ENCODE measurements at places on chromosomes 1 and 21. TPM values are rescaled to one million over a fixed set of nuclear protein-coding genes. Genes with fewer than 3 reads are reported as not detected.
A peak's percentile ranks its signal among the peaks of the same experiment; 100 is the strongest.

Gene NBPF26
- total RNA-seq = 29.3 TPM

DNA sequence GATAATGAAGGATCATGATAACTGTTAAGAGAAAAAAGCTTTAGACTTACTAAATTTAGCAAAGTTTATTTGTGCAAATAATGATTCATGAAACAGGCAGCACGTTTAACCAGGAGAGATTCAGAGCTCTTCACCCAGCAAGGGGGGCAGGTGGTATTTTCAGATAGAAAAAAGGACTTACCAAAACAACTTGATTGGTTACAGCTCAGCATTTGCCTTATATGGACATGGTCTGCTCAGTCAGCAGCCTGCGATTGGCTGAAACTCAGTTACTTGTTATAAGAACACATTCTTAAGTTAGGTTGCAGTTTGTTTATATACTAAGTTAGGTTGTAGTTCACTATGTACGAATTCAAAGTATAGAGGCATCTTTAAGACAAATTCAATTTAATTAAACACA lies 165.6 kb downstream of the DUSP10 start:
- no peaks in the 10 kb centered on the region for H3K4me1 ChIP-seq
- H3K27ac ChIP-seq = no peak overlapping the region
- H3K4me3 ChIP-seq = no peak overlapping the region
- no peak for DNase-seq
- H3K27me3 ChIP-seq = no peaks in the 10 kb centered on the region

- H3K27ac ChIP-seq = no peak overlapping the region
- no peaks in the 10 kb centered on the region for H3K27me3 ChIP-seq
- H3K36me3 ChIP-seq = no peaks in the 10 kb centered on the region
Observed at GRCh38 chr1:234235434-234235881, 137.8 kb upstream of the COA6 start.

Gene PCNX2
- total RNA-seq = 26.0 TPM

DNA sequence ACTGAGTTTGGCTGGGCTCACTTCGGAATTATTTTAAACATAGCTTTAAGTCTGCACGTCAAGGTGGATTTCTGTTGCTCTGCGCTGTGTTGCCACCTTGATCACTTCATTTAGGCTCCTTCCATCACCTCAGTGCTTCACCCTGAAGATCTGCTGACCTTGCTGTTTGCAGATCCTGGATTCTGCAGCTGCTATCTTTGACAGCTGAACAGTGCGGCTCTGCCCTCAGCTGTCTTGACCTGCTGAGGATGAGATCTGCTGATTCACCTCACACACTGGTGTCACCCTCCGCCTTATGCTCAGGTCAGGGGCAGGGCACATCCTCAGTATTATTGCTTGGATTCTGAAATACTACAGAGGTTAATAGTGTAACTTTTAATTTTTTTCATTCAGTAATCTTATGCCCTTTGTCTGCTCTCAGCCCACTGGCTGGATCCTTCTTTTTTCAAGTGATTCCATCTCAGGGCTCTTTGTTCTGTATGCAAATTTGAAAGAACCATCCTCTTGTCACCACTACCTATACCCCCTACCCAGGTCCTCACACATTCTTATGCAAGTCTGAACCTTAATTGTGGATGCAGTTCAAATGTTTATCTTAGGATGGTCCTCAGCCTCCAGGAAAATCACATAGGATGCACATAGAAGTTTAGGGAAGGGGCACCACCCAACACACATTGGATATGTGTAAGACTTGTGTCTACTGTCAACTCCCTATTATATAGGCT lies 364.0 kb downstream of the OLFM3 start:
- no peak overlapping the region for H3K27ac ChIP-seq
- H3K4me3 ChIP-seq = no peak overlapping the region
- no peaks in the 10 kb centered on the region for H3K27me3 ChIP-seq

DNA sequence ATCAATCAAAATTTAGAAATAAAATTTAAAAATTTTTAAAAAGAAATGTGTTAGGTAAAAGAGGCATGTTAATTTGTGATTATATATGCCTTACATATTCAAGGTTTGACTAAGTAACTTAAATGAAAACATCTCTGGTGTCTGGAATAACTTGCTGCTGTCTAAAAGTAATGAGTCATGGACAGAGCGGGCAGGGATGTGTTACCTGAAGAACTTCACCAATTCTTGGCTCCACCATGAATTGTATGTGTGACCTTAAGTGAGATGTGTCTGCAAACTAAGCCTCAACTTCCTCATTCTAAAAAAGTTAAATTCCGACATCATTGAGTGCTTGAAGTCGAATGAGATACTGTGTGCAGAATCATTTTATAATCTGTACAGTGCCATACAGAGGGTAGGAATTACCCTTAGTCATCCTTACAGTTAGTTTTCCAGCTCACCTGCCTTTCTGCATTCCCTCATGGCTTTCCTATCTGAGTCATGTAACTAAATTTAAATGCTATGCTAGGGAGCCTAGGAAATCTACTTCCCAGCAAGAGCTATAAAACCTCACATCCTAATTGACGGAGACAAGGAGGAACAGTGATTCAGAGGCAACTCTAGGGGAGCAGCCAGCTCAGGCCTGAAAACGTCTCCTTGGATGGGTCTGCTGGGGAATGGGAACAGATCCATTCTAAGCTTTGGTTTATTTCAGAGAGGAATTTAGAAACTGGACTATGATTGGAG lies 100.7 kb upstream of the TSPAN2 start:
- H3K4me1 ChIP-seq = peaks cover 5% of the 10 kb centered on the region
- H3K27me3 ChIP-seq = no peaks in the 10 kb centered on the region
- H3K27ac ChIP-seq = no peak overlapping the region
- DNase-seq = peak; percentile 34
- H3K36me3 ChIP-seq = no peaks in the 10 kb centered on the region

Gene SOX13
- 33.5 TPM for total RNA-seq

- DNase-seq = no peak
- no peaks in the 10 kb centered on the region for H3K27me3 ChIP-seq
- H3K4me3 ChIP-seq = no peak overlapping the region
- no peaks in the 10 kb centered on the region for H3K36me3 ChIP-seq
Observed at GRCh38 chr1:50232336-50232735, 123.6 kb downstream of the ELAVL4 start.

Gene DIRAS3
- total RNA-seq = 44.4 TPM

Gene KRTAP10-12
- not detected for total RNA-seq

- no peak overlapping the region for H3K27ac ChIP-seq
- no peaks in the 10 kb centered on the region for H3K4me1 ChIP-seq
- H3K36me3 ChIP-seq = no peaks in the 10 kb centered on the region
Observed at GRCh38 chr21:44408226-44408625, 47.1 kb upstream of the LRRC3 start.

DNA sequence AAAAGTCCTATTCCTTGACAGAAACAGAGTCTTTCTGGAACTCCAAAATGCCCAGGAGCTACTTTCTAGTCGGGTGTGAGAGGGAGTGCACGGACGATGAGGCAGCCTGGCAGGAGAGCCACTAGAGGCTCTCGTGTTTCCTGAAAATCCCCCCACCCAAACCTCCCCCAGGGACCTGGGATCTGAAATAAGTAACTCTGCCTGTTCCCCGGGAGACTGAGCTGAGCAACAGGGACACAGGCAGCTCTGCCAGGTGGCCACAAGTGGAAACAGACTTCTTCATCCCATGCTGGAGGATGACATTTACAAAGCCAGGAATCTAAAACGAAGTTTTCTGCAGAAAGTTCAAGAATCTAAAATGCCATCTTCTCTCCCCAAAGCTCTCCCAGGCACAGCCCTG lies 77.1 kb downstream of the ITPKB start:
- H3K36me3 ChIP-seq = no peaks in the 10 kb centered on the region
- no peak overlapping the region for H3K4me3 ChIP-seq
- H3K4me1 ChIP-seq = peaks cover 38% of the 10 kb centered on the region
- peak overlapping the region; percentile 87 for H3K27ac ChIP-seq
- DNase-seq = no peak

DNA sequence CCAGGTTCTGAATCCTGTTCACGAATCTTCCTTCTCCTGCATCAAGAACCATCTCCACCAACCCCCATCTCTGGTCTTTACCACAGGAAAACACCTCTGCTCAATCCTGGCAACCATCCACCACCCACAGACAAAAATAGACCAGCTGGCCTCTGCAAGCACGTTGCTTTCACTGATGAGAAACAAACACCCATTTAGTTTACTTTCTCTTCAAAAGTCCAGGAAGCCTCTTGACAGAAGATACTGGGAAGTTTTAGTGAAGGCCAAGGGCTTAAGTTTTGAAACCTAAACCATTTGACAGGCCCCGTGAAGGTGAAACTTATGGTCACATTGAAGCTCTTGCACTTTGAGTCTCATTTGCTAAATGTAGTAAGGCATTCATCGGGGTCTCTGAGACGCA lies 122.6 kb upstream of the PPP2R5A start:
- no peak overlapping the region for H3K27ac ChIP-seq
- peaks cover 3% of the 10 kb centered on the region for H3K4me1 ChIP-seq
- no peak overlapping the region for H3K4me3 ChIP-seq
- DNase-seq = no peak

Gene EXTL1
- total RNA-seq = 1.7 TPM

Gene B3GALT2
- total RNA-seq = 4.6 TPM

DNA sequence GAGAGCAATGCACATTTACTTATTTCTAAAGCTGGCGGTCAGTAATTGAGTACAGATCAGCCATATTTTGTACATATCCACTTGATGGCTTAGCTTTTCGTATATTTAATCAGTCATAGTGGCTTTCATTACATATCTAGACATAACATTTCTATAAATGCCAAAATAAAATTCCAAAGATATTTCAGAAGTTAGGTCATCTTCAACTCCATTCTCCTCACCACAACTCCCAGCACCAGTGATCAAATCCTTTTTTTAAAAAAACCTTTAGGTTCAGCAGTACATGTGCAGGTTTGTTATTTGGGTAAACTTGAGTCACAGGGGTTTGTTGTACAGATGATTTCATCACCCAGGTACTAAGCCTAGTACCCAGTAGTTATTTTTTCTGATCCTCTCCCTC lies 53.9 kb upstream of the GNG4 start:
- DNase-seq = no peak
- no peaks in the 10 kb centered on the region for H3K27me3 ChIP-seq
- no peaks in the 10 kb centered on the region for H3K36me3 ChIP-seq
- H3K4me3 ChIP-seq = no peak overlapping the region
- no peaks in the 10 kb centered on the region for H3K4me1 ChIP-seq
- H3K27ac ChIP-seq = no peak overlapping the region

DNA sequence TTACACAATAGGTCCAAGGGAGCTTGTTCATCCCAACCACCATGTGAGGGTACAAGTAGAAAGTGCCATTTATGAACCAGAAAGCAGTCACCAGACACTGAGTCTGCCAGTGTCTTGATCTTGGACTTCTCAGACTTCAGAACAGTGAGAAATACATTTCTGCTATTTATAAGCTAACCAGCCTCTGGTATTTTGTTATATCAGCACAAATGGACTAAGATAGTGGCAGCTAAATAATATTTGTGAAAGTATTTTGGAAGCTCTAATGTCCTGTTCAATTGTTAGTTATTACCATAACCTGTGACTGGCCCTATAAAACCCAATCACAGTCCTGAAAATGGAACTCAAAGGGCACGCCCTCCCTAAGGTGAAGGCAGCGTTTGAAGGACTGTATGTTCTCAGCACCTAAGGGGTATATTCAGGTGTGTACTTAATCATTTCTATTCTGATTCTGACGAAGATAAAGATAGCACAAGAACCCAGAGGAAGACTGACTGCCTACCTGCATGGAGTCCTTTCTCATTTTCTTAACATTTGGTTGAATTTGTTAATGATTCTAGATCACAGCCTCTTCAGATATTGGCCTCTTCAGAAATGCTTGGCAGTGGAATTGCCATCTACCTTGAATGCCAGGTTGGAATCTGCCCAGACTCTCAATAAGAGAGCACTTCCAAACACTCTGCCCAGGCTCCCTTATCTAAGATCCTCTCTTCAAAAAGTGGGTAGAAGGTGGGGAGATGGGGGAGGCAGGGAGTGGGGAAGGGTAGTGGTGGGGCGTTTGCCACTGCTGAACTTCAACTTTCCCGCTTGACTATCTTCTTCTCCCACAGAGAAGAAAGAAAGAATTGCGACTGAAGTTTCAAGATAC lies 104.0 kb upstream of the PPP2R5A start:
- H3K27ac ChIP-seq = no peak overlapping the region
- no peak overlapping the region for H3K4me3 ChIP-seq
- H3K27me3 ChIP-seq = no peaks in the 10 kb centered on the region
- no peaks in the 10 kb centered on the region for H3K4me1 ChIP-seq

Gene LIN9
- total RNA-seq = 5.6 TPM

DNA sequence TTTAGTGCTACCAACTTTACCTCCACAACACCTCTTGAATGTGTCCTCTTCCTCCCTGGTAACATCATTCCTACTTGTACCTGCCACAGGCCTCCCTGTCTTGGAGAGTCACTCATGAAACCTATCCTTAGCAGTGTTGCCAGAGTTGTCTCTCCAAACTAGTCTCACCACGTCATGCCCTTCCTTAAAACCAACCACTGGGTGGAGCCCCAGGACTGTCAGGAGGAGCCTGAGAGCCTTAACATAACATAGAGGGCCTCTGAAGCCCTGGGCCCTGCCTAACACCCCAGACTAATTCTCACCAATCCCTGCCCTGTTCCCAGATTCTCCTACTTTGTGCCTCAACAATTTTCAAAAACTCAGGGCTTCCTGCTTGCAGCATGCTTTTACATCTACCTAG lies 65.3 kb downstream of the ZNF697 start:
- no peaks in the 10 kb centered on the region for H3K27me3 ChIP-seq
- peak; percentile 42 for DNase-seq
- peaks cover 8% of the 10 kb centered on the region for H3K4me1 ChIP-seq
- no peak overlapping the region for H3K4me3 ChIP-seq
- no peak overlapping the region for H3K27ac ChIP-seq

DNA sequence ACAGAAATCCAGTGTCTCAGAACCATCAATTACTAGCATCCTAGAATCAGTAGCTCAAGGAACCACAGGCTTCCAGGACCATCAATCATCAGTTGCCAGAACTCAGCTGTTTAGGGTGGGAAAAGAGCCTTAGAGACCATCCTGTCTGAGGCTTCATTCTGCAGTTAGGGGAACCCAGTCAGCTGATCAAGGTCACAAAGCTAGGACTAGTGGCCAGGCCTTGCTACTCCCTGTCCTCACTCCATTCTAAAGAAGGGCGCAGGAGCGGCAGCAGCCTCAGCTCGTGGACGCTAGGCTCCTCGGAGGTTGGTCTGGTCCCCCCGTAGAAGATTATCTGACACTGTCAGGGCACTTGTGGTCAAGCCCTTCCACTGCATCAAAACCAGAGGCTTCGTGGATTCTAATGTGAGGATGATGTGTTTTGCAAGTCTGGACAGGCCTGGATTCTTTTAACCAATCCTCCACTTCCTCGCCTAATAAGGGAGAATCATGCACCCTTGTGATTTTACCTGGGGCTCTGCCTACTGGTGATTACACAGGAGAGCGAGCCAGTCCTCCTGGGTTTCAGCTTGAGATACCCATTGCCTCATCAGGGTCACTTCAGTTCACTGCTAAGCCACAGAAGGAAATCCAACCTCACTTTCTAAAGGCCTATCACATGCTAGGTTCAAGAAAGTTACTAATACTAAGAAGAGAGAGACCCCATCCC lies 41.7 kb upstream of the IFFO2 start:
- H3K36me3 ChIP-seq = no peaks in the 10 kb centered on the region
- no peak for DNase-seq
- no peak overlapping the region for H3K4me3 ChIP-seq
- no peak overlapping the region for H3K27ac ChIP-seq
- no peaks in the 10 kb centered on the region for H3K27me3 ChIP-seq
- no peaks in the 10 kb centered on the region for H3K4me1 ChIP-seq

All from ovary (tissue), 10 donors.